ENCODE measurements at places on chromosomes 5 and 9. TPM values are rescaled to one million over a fixed set of nuclear protein-coding genes. Genes with fewer than 3 reads are reported as not detected.

GRCh38 chr5:79256563-79256962 is 20.6 kb downstream of the JMY start:
- peaks cover 4% of the 10 kb centered on the region for H3K4me1 ChIP-seq
- H3K27ac ChIP-seq = no peak overlapping the region
- H3K4me3 ChIP-seq = no peak overlapping the region
- no peak for DNase-seq
- H3K27me3 ChIP-seq = no peaks in the 10 kb centered on the region

NSG2 gene
- not detected for total RNA-seq

DNA sequence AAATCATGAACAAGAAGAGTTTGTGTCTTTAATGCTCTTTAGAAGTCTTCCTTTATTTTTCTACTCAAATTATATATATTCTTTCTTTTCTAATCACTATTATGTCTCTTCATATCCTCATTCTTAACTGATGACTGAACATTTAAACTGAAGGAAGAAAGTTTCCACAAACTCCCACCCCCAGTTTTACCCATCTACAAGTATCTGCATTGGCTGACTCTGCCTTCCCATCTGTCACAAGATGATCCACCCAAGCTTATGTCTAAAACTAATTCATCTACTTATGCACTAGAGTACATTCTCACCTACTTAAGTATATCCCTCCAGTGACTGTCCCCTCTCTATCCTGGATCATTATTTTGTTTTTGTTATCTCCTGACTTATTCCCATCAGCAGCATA is 344.5 kb downstream of the PRR16 start:
- no peak for DNase-seq
- no peaks in the 10 kb centered on the region for H3K27me3 ChIP-seq
- H3K27ac ChIP-seq = no peak overlapping the region
- H3K4me3 ChIP-seq = no peak overlapping the region

DNA sequence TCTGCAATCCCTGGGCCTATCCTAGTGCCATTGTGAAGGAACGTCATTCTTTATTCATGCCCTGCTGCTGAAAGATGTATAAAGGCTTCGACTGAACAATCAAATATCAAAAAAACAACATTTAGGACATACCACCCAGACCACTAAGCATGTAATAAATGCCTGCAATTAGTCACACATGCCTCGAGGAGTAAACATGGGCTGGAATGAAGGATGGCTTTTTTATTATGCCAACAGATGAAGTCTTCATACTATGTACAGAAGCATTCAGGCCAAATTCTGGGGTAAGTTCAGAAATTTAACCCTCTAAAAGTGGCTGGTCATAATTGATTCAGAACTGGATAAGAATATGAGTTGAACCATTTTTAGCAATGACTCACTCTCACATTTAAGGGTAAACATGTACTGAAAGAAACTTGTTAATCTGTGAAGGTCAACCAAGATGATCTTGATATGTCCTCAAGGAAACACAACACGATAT is 38.1 kb downstream of the FAM240B start:
- no peak overlapping the region for H3K4me3 ChIP-seq
- no peaks in the 10 kb centered on the region for H3K36me3 ChIP-seq
- no peak for DNase-seq
- H3K27ac ChIP-seq = no peak overlapping the region

- no peaks in the 10 kb centered on the region for H3K36me3 ChIP-seq
- H3K27me3 ChIP-seq = peaks cover 8% of the 10 kb centered on the region
- DNase-seq = no peak
- peaks cover 2% of the 10 kb centered on the region for H3K4me1 ChIP-seq
These were observed 216.9 kb downstream of the C9orf50 start for GRCh38 chr9:129403779-129404620.

DNA sequence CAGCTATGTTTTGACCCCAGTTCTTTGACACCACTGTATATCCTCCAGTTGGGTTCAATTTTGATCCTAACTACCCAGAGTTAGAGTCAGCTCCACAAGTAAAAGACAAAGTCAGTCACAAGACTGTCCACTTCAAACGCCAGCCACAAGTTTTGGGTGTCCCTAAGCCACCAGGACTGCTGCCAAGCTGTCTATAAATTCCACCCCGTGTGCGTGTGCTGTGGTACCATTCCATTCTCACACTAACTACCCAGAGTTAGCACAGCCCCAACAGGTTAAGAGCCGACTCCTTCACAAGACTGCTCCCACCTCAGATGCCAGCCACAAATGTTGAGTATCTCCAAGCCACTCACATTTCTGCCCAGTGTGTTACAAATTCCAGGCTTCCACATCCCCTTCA is 56.7 kb downstream of the APC start:
- DNase-seq = no peak
- no peak overlapping the region for H3K27ac ChIP-seq
- H3K4me3 ChIP-seq = no peak overlapping the region
- H3K36me3 ChIP-seq = peaks cover 19% of the 10 kb centered on the region

DNA sequence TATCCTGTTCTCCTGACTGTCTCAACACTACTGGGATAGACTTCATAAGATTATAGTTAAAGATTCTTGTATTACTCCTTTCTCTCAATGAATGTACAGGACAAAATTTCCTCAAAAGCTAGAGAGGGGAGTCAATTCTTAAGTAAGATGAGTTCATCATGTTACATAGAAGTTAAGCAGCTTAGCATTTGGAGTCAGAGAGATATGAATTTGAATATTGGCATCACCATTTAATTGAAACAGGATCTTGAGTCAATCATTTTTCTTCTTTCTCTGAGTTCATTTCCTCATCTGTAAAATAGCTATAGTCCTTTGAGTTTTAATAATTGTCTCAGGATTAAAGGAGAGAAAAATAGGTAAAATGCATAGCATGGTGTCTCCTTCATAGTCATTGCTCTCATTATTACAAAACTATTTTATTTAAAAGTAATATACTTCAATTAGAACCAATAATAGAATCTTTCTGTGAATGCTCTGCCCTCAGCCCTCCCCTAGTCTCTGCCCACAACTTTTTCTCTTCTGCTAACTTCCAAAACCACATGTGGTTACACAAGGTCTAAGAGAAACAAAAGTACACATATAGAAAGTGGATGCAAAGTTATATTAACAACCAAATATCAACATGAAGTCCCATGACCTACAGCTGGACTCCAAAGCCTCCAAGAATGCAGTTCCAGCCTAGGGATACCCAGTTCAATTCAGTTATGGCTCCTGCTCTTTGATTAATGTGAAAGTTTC is 265.6 kb downstream of the TLE1 start:
- DNase-seq = no peak
- no peak overlapping the region for H3K4me3 ChIP-seq
- H3K27me3 ChIP-seq = no peaks in the 10 kb centered on the region

- peaks cover 2% of the 10 kb centered on the region for H3K27me3 ChIP-seq
- H3K36me3 ChIP-seq = no peaks in the 10 kb centered on the region
- H3K4me1 ChIP-seq = peaks cover 18% of the 10 kb centered on the region
- no peak for DNase-seq
These were observed 74.2 kb downstream of the GADD45G start for GRCh38 chr9:89679016-89679415.

DNA sequence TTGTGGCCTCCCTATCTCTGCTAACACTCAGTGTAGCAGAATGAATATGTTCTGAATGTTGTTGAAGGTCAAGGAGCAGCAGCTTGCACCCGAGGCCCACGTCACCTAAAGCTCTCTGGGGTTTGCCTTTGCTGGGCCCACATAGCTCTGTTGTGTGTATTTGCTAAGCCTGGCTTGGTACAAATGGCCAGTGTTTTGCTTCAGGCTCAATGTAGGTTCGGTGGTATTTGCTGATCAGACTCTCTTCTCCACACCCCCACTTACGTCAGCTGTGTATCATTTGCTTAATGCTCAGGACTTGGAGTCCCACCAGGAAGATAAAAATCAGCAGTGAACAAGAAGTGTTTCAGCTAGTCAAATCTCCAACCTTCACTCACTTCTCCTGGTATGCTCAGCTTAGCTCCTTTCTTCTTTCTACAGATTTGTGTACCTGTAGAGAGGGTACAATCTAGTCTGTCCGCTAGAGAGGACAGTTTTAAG is 4.8 kb upstream of the RFESD start:
- peaks cover 14% of the 10 kb centered on the region for H3K27me3 ChIP-seq
- DNase-seq = no peak
- no peaks in the 10 kb centered on the region for H3K36me3 ChIP-seq
- H3K4me1 ChIP-seq = peaks cover 21% of the 10 kb centered on the region

SPATA31E1 gene
- total RNA-seq = not detected

DNA sequence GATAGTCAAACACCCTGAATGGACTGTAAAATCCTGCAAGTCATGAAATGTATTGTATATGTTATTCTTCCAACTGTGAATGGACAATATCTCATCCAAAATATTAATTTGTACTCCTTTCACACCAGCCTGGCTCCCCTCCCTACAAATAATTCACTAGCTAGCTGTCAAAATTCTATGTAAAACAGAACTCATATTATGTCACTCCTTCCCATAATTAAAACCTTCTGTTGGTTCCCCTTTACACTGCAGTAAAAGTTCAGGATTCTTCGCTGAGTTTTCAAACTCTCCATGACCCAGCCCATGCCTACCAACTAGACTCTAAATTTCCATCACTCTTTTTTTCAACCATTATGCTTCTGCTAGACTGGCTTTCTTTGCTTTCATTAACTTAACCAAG is 857.1 kb downstream of the TAF11L14 start:
- H3K36me3 ChIP-seq = no peaks in the 10 kb centered on the region
- H3K27me3 ChIP-seq = no peaks in the 10 kb centered on the region
- H3K27ac ChIP-seq = no peak overlapping the region
- no peaks in the 10 kb centered on the region for H3K4me1 ChIP-seq
- no peak for DNase-seq

SLC24A2 gene
- total RNA-seq = not detected

PCDHB7 gene
- total RNA-seq = not detected

DNA sequence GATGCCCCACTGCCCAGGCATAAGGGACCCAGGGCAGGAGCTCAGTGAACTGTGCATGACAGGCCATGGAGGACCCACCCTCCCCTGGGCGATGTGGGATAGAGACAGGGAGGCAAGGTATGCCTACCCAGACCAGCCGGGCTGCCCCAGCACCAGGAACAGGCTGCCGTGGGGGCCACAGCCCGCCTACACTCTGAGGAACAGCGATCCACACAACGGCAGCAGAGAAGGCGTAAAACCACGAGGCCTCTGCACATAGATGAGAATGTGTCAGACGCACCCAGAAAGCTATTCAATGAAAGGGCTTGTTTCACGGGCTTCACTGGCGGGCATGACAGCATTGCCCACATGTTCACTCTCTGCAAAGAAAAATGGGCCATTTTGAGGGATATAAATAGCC is 49.5 kb downstream of the SEMA4D start:
- DNase-seq = no peak
- peaks cover 83% of the 10 kb centered on the region for H3K4me1 ChIP-seq
- H3K27ac ChIP-seq = peak overlapping the region; percentile 93

GRCh38 chr9:131579789-131580211 is 34.5 kb downstream of the PRRT1B start:
- DNase-seq = no peak
- H3K27ac ChIP-seq = peak overlapping the region; percentile 92
- H3K27me3 ChIP-seq = no peaks in the 10 kb centered on the region
- peaks cover 15% of the 10 kb centered on the region for H3K4me1 ChIP-seq

AJM1 gene
- total RNA-seq = 5.7 TPM

DNA sequence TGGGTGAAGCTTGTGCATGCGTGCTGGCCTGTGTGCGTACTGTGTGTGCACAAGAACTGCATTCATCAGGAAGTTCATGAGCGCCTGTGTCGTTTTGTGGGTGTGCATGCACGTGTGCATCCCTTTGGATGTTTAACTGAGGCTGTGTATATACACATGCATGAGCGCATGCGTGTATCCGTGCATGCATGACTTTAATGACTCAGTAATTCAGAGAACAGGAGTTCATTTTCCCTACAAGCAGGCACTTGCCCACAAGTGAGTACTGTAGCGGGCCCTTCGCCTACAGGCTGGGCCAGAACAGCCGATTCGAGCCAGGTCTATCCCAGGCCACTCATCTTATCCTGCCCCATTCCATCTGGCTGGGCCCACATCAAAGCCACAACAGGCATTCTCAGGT is 29.8 kb downstream of the CORO2A start:
- no peaks in the 10 kb centered on the region for H3K36me3 ChIP-seq
- peaks cover 6% of the 10 kb centered on the region for H3K4me1 ChIP-seq
- H3K4me3 ChIP-seq = no peak overlapping the region
- no peaks in the 10 kb centered on the region for H3K27me3 ChIP-seq

GRCh38 chr9:128705051-128705965 is 3.0 kb downstream of the PKN3 start:
- peaks cover 8% of the 10 kb centered on the region for H3K4me1 ChIP-seq
- no peak overlapping the region for H3K27ac ChIP-seq
- no peak overlapping the region for H3K4me3 ChIP-seq
- H3K27me3 ChIP-seq = no peaks in the 10 kb centered on the region

DNA sequence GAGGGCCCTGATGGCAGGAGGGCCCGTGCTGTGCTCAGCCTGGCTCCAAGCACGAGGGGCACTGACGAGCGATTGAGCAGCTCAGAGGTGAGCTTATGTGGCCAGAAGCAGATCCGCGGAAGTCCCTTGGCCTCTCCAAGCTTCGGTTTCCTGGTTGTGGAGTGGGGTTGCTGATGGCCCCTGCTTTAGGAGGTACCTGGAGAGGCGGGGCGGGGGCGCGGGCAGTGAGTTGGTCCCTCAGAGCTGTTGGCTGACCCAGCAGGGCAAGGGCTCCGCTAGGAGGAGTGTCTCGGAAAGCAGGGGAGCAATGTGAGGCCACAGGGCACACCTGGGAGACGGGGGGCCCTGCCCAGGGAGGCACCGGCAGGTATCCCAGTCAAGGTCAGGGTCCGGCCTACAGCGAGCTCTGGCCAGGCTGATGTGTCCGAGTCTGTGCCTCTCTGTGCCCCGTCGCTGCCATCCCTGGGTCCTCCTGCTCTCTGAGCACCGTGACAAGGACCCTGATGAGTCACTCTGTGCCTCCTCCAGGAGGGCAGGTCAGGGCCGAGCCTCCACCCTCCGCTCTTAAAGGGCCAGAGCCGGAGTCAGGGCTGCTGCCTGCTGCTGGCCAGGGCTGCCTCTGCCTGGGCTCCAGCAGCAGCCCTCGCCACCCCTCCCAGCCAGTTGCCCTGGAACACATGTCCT is 14.8 kb downstream of the NCS1 start:
- H3K27ac ChIP-seq = no peak overlapping the region
- H3K36me3 ChIP-seq = no peaks in the 10 kb centered on the region
- H3K27me3 ChIP-seq = no peaks in the 10 kb centered on the region
- no peak overlapping the region for H3K4me3 ChIP-seq
- DNase-seq = no peak

APBA1 gene
- total RNA-seq = 1.1 TPM

GRCh38 chr5:58922461-58923171 is 339.7 kb downstream of the RAB3C start:
- DNase-seq = no peak
- no peak overlapping the region for H3K4me3 ChIP-seq
- no peak overlapping the region for H3K27ac ChIP-seq
- H3K27me3 ChIP-seq = peaks cover 5% of the 10 kb centered on the region

LIX1 gene
- not detected for total RNA-seq

All from activated CD4-positive, alpha-beta T cell treated with anti-CD3 and anti-CD28 coated beads, Interleukin-2, amount 10 ng/mL, durations not matched to agents 24 days and 14 days (primary cell).